NCI-H1092 treated with DMSO at 0.1 percent for 48 hours (cell line): ENCODE measurements at places on chromosomes 13 and 19.

GRCh38 chr19:55554741-55555152 is 9.4 kb upstream of the SBK3 start:
- peak; percentile 23 for DNase-seq

GRCh38 chr19:42024622-42025111 is 30.6 kb upstream of the ATP1A3 start:
- DNase-seq, result no peak

DNA sequence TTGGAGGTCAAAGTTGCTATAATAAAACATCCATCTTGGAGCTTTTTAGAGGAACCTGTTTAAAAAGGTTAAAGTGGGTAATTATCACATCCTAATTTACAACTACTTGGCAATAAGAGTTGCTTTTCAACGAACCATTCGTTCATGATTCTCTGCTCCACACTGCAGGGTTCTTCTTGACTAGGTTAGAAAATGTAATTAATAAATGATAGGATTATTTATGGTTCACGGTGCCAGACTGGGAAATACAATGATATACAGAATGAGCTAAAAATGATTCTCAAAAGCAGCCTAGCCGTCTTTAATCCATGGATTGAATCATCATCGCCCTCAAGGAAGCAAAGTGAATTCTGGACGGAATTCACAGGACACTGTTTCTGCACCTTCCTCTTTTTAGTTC is 291.2 kb downstream of the TEX29 start:
- DNase-seq, result no peak

DNA sequence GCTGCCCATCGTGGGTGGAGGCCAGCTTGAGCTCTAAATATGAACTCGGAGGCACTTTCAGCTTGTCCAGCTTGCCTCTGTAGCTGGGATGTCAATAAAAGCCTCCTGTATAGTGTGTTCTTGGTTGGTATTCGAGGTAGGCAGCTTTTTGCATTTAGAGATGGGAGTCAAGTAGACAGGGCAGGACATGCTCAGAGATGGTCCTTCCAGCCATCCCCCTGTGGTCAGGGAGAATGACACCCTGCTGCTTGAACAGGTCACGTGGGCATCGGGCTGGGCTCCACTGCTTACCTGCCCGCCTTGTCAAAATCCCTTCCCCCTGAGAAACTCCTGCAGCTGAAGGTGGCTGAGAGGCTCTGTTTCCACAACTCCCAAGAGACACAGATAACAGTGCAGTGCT is 302.5 kb downstream of the ZNF536 start:
- no peak for DNase-seq

- no peak for DNase-seq
Measured at GRCh38 chr19:44740351-44740824, 8.1 kb upstream of the BCL3 start.

DNA sequence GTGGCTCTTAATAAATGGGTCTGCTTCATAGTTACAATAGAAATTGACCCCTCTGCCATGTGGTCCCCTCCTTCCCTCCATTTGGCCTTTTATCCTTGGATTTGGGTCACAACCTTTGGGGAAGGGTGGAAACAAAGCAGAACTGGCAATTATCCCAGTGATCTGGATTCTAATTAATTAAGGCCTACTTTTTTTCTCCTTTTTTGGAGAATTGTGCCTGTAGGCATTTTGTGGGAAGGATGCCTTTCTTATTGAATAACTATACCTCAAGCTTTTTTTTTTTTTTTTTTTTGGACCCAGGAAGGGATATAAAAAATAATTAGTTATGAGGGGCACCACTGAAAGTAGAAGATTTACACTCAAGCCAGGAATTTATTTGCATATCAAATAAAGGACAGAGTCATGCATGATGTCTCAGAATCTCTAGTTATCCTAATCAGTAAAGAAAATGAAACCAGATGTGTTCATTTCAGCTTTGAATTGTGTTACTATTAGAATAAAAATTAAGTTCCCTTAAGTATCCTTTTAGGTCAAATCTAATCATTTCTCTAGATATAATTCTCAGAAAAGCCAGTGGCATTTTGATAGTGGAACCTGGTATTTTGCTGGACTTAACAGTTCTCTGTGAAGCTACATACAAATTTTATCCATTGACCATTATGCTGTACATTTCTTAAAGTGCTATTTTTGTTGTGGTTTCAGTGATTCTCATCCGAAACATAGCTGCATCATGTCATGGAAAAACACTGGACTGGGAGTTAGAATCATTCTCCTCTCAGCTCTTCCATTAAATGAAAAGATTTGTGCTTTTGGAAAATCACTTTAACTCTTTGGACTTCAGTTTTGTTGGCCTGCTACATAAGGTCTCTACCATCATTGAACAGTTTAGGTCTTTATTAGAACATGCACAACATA is 129.3 kb downstream of the KCNRG start:
- no peak for DNase-seq

DNA sequence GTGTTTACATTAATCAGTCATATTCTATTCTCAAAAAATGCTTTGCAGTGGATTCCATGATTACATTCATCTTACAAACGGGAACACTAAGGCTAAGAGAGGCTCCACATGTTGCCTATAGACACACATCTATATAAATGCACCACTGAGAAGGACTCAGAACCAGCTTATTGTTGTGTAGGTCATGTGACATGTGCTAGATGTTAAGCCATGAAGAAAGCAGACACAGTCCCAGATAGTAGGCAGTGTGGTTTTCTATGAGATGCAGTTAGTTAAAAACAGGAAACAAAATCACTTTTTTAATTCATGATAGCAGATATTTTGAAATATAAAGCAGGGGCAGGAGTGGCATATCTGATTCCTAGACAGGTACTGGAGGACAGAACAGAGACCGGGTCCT is 10.7 kb downstream of the SIGLEC6 start:
- no peak for DNase-seq

- no peak for DNase-seq
Measured at GRCh38 chr19:32539240-32539916, 41.6 kb upstream of the PDCD5 start.

DNA sequence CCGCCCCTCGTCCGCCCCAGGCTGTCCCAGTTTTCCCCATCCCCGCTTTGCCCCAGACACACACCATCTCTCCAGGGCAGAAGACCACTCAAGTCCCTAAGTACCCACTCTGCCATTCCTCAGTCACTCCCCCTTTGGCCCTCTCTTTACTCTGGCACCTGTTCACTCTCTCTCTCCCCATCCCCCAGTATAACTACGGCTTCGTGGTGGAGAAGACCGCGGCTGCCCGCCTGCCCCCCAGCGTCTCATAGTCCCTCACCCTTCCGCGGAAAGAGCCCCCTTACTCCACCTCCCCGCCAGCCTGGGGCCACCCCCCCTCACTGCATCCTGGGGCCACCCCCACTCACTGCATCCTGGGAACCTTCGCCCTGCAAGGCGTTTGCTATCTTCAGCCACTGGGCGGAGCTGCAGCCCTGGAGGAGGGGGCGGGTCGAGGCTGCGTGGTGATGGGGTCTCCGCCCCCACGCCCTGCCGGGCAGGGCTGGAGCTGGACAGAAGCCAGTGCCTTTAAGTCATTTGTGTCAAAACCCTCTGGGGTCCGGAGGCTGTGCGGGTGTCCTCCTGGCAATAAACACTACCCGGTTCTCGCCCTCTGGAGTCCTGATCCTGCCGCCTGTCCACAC is 5.0 kb downstream of the MVB12A start:
- peak; percentile 51 for DNase-seq

DNA sequence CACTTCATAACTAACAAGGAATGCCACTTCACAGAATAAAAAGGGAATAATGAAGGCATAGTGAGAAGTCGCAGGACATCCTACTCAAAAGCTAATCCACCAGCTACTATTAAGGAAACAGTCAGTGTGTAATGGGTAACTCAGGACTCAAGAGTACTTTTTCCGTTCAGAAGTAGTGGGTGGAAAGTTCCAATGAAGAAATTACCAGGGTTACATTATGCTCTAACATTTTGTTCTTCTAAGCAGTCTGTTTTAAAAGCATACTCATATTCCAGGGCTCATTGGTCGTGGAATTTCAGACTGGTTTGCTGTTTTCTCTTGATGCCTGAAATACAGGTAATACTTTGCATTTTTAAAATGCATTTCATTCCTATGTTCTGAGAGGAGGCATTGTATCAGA is 222.4 kb upstream of the IRS2 start:
- DNase-seq, result no peak

- no peak for DNase-seq
Measured at GRCh38 chr13:30851697-30852096, 54.4 kb upstream of the MEDAG start.

GRCh38 chr19:28544451-28545261 is 668.3 kb downstream of the UQCRFS1 start:
- DNase-seq, result no peak

- no peak for DNase-seq
Measured at GRCh38 chr19:42601811-42602443, 7.2 kb upstream of the CEACAM8 start.

DNA sequence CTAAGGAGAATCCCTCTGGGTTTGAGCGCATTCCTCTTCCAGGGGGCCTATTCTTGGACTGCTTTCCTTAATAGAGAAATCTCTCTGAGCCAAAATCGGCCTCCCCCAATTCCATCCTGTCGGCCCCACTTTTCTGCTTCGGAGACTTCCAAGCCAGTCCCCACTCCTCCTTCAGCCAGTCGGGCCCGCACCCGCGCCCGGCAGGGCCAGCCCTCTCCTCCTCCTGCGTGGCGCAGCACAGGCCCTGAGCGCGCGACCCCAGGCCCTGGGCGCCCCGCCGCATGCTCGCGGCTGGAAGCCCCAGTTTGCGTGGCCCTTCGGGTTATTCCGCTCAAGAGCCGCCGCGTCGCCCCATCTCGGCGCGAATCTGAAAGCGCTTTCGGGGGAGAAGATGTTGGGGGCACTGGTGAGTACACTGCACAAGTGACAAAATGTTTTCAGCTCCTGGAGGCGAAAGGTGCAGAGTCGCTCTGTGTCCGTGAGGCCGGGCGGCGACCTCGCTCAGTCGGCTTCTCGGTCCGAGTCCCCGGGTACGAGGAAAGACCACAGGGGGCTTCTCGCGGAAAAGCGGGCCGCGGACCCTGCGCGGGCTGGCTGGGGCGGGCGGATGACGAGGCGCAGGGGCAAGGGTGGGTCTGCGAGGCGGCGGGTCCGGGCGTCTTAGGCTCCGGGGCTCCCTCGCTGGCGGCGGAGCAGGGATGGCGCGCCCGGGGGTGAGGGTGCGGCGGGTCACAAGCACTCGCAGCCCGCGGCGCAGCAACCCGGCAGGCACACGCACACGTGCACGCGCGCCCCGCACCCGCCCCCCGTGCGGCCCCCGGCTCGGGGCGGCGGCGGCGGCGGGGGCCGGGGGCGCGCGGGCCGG is at the start of gene IL17D:
Gene IL17D (plus strand): TSS at position 785 of the 865 bp plus-strand sequence. CDS start 303 bp downstream, outside the sequence.
- DNase-seq, result peak; percentile 29

- no peak for DNase-seq
Measured at GRCh38 chr13:37666036-37666435, 67.5 kb upstream of the POSTN start.

DNA sequence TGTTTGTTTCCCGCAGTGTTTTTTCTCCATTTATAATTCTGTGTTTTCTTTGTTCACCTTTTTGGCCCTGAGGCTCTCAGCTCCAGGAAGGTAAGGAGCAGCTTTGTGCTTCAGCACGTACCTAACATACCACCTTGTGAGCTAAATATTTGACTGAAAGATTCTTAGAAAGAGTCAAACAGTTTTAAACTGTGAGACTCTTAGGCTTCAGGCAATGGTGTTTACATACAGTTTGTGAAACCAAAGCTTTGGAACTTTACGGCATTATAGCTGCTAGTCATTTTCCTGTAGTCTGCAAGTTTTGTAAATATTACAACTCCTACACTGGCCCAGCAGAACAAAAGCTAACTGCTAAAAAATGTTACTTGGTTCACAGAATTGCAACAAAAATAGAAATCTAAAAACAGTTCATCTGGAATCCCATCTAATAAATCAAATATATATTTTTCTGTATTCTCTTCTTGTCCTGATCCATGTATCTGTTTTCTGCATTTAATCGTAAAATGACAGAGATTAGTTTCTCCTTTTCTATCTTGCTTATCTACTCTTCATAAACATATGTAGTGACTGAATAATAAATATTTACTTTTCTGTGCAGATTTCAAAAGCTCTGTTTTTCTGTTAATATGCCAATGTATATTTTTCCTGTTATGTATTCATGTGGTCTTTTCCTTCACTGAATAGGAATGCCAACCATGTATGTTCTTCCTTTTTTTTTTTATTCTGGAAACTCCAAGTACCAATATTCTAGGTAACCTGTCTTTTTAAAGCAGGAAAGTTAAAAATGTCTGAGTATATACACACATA is 38.8 kb upstream of the GPI start:
- no peak for DNase-seq

DNA sequence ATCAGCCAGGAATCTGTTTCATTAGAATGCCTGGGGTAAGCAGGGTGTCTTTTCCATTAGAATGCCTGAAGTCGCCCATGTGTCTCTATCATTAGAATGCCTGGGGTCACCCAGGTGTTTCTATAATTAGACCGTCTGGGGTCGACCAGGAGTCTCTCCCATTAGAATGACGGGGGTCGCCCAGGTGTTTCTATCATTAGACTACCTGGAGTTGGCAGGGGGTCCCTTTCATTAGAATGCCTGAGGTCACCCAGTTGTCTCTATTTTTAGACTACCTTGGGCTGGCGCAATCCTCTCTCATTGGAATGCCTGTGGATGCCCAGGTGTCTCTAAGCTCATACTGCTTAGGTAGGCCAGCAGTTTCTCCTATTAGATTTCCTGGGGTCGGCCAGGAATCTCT is 1447.6 kb downstream of the UQCRFS1 start:
- no peak for DNase-seq

DNA sequence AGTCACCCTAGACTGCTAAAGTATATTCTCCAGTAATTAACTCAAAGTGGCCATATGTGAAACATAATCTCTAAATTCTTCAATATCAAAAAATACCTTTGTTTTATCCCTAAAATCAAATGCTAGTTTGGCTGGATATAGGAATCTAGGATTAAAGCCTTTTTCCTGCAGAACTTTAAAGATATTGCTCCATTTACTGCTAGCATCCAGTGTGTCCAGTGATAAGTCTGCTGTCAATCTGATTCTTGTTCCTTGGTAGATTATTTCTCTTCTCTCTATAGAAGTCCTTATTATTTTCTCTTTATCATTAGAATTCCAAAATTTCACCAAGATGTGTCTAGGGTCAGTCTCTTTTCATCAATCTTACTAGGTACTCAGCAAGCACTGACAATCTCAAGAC is 384.6 kb downstream of the FGF14 start:
- DNase-seq, result peak; percentile 29

DNA sequence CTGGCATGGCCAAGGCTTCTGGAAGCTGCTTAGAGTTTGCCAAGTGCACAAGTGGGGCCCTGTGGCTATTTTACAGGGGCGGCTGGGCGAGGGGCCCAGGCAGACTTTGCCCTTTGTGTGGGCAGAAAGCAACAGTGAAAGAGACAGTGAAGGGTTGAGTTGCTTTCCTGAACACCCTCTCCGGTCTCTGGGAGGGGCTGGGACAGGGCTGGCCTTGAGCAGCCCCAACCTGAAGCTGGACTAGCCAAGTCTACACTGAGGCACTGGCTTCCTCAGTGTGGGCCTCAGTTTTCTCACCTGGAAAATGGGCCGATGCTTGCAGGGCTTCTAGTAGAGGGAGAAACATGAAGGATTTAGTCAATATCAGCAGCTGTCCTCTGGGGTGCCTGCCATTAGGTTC is 2.4 kb upstream of the HOMER3 start:
- DNase-seq, result no peak

- no peak for DNase-seq
Measured at GRCh38 chr13:111252446-111253364, 67.7 kb upstream of the TEX29 start.

- no peak for DNase-seq
Measured at GRCh38 chr13:41075034-41075433, 13.7 kb downstream of the WBP4 start.

- DNase-seq, result no peak
Measured at GRCh38 chr13:32728327-32728726, 142.1 kb downstream of the PDS5B start.

GRCh38 chr13:105316731-105317130 is 1218.7 kb downstream of the EFNB2 start:
- no peak for DNase-seq
